NCI-H774 (cell line): ENCODE measurements at places on chromosomes 3 and 15.

GRCh38 chr3:124951511-124952281 lies 17.1 kb upstream of the MUC13 start:
- peak; percentile 41 for DNase-seq

DNA sequence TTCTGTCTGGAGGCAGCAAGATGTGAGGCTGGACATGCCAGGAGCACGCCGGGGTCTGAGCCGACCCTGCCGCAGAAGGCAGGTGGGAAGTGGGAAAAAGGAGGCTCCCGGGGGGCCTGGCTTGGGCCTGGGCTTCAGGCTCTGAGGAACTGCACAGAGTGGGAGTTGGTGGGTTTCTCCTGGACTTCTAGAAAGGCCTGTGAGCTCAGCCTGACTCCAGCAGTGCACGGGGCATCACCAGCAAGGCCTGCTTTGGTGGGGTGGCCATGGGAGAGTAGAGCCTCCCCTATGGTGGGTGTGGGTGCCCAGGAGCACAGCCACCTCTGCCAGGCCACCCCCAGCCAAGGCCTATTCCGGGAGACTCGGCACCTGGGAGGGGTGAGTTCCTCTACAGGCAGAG lies 18.1 kb upstream of the SLC41A3 start:
- DNase-seq, result no peak

- DNase-seq, result peak; percentile 0
Measured at GRCh38 chr3:139353920-139354556, 10.2 kb downstream of the MRPS22 start.

DNA sequence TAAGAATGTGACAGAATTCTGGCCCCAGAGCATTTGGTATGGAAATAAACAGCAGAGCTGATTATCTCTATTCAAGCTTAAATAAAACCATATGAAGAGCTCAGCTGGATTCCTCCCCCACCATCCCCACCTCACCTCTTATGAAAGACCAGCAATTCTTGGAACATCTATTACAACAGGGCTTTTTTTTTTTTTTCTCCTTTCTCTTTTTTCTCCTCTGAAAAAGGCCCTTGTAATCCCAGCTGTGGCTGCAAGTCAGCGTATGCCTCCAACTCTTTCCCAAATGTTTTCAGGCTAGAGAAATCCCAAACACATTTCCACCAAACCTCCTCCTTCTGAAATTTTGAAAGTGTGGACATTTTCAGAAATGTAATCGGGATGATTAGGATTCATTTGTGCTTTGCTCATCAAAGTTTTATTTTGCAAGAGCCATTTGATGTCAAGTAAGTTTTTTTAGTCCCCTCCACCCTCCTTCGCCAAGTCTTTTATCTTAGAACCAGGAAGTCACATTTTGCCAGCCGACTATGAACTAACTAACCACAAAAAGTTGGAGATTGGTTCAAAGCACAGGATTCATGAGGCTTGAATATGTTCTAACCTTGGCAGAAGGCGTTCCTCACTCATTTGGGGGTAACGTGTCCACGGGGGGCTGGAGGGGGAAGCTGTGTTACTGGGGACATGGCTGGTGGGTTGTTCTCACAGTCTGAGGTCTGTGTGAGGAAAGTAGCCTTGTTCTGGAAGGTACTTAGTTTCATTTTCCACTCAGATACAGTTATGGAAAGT lies 142.0 kb upstream of the PDZRN3 start:
- no peak for DNase-seq

DNA sequence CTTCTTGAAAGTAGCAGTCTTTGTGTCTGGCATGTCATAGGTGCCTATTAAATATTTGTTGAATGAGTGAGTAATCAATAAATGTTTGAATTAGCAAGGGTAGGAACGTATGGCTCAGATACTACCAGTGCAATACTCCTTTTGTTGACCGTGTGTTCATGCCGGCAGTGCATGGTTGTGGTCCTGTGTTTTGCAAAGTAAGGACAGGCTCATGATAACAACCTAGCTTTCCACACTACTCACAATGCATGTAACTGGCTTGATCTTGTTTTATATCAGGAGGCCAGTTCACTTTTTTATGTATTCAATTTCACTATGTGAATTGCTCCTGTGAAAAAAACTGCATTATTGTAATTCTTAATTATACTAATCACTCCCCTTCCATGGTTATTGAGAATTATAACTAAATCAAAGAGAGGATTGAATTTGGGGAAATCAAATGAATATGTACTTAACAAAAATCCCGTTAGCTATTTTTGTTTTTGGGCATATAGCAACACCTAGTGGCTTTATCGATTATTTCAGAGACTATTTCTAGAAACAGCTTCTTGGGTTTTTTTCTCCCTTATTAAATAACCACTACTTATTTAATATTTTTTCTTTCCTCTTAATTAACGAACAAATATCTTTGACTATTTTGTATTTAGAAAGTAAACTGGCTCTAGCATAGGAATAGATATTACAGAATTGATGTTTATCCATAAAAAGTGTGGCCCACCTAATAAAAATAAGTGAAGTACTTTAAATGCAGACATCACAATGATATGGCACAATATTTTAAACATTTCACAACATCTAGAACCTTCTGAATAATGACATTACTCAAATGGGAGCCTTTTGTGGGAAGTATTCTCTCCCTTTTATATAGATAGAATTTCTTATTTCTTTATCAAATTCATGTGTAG lies 218.5 kb downstream of the BBX start:
- no peak for DNase-seq

GRCh38 chr3:89402051-89402450 lies 294.6 kb downstream of the EPHA3 start:
- no peak for DNase-seq

- no peak for DNase-seq
Measured at GRCh38 chr15:40328176-40328575, 4.7 kb downstream of the INAFM2 start.

- no peak for DNase-seq
Measured at GRCh38 chr3:154992655-154993054, 87.5 kb upstream of the MME start.

GRCh38 chr3:115912372-115912771 lies 289.1 kb downstream of the GAP43 start:
- DNase-seq, result no peak

DNA sequence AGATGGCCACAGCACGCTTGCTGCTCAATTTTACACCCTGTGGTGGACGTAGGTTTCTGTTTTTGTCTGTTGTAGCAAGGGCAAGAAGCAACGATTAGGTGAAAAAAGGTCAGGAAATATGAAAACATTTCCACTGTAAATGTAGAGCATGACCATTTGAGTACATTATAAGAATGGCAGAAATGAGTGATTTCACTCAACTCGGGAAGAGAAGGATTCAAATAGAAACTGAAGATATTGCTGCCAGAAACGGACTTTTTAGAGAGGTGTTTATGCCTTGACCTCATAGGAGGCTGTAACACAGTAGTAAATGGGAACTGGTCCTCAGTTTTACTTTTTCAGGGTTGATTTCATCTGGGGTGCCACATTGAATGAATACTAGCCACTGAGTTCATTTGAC lies 33.1 kb upstream of the GASK1A start:
- no peak for DNase-seq

DNA sequence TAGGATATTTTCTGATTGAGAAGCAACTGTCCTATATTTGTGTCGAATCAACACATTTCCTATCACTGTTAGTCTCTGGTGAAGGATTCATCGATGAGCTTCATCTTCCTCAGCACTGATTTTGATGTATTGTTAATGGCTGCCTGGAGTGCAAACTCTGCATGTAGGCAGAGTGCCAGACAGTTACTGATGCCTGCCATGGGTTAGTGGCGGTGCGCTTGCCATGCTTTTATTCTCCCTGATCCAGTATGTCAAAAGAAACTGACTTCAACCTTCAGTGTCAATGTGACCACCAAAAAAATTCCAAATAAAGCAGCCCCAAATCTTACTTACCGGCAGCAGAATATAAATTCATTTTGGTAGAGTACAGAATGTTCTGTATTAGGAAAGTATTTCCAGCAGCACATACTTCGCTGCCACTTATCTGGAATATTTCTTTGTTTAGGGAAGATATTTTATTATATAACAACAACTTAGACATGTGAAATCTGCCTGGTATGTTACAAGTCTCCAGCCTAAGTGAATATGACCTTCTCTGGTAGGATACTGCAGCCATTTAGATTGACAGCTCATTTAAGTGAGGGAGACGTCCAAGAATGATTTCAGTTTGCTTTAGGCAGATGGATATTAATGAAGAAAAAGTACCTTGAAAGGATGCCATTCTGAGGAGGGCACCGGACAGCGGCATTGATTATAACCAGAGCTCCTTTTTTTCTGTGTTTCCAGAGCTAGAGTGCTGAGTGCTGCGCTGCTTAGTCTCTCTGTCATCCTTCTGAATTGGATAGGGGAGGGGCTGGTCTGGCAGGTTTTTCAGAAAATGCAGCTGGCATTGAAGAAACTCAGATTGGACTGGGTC lies 59.9 kb downstream of the ARHGEF26 start:
- DNase-seq, result peak; percentile 14

DNA sequence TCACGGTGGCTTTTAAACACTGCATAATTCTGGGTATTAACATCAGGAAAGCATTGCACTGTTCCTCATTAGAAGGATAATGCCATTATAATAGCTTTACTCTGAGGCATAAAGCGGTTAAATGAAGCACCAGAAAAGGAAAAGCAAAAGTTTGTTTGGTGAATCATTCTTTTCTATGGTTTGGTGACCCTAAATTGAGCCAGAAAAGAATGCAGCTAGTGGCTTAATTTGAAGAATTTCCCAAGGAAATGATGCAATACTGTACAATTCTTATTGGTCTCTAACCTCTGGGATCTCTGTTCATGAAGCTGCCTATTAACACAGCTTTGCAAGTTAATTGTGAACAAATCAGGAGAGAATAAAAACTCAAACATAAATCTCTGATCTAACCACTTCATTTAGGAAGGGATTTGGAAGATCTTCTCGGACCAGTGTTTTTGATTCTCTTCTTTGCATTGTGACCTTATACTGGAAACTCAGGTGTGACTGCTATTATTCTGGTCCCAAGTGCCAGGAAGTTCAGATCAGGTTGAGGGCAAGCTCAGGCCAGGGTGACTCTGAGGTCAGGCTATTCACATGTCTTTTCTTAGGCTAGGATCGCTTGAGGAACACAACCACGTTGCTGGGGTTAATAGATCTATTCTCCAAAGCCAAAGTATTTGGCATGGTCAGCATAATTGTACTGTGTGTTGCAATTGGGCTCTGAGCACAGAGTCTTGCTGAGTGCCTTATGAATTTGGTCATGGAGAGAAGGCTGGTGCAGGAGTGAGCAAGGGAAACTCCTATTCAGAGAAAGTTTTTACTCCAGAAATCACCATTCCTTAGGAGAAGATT lies 11.3 kb upstream of the DLG1 start:
- no peak for DNase-seq

DNA sequence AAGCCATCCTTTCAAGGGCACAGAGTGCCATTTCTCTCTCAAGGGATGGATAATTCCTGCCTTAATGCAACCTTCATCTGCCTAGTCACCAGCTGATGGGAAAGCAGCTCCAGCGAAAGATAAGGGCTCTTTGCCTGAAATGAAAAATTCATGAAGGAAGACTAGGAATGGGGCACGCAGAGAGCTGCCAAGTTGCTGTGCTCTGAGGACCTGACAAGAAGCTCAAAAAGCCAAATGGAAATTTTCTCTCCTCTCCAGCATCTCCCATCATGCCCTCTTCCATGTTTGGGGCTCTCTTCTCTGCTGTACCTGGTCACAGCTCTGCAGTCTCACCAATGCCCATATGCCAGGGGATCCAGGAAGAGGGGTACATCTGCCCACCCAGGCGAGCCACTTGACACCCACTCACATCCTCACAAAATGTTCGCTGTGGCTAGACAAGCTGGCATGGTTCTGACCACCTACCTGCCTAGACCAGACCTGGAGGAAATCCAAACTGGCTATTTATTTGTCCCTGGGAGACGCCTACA lies 29.3 kb upstream of the ABHD2 start:
- DNase-seq, result no peak

- no peak for DNase-seq
Measured at GRCh38 chr3:171415070-171415469, 45.1 kb downstream of the TNIK start.

DNA sequence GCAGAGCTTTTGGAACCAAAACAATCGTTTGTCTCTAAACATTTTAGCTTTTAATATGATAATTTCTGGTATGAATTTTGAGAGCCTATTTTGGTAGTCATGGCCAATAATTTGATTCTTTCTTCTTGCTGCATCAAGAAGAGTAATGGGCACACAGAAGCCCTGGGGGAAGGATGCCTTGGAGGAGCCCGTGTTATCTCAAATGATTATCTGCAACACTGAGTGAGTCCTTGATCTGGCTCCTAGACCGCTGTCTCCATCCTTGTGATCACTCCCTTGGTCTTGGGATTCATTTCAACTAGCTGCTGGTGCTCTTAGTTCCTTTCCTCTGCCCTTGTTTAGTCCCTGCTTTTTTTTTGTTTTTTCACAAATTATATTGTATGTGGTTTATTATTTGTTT lies 77.9 kb upstream of the CCNL1 start:
- DNase-seq, result no peak

- no peak for DNase-seq
Measured at GRCh38 chr3:186589121-186589520, 18.6 kb downstream of the DNAJB11 start.

GRCh38 chr15:75008221-75008625 lies 12.9 kb downstream of the SCAMP5 start:
- no peak for DNase-seq

DNA sequence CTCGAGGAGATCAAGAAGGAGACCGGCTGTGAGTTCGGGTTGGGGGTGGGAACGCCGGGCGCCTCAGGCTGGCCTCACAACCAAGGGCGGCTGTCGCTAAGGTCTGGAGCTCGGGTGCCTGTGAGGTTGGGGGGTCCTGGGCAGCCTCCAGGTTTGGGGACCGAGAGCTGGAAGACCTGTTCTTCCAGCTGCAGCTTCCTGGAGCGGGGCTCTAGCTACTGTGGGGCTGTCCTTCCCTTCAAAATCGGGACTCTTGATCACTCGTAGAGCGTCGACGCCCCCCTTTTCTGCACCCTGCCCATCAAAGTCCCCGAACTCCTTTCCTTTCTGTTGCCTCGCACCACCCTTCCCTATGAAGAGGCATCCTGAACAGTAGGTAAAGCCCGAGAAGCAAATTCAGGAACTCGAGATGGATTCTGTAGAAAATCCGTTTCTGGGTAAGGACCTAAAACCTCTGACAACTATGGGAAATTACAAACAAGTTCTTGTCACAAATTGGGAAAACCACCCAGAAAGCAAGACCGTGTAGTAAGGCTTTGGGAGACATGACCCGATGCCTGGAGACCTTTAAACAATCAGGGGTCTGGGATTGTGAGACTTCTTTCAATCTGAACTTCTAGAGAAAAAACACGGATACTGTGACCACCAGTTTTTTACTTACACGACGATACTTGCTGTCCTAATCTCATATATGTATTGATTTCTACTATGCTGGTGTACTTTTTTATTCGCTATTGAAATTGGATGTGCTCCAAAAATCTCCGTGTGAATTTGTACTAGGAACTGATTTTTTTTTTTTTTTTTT lies 556 bp downstream of the CHP1 start:
- no peak for DNase-seq

- DNase-seq, result no peak
Measured at GRCh38 chr3:51224843-51225242, 160.2 kb upstream of the MANF start.

- peak; percentile 25 for DNase-seq
Measured at GRCh38 chr15:33234020-33234461, 39.5 kb upstream of the FMN1 start.

- no peak for DNase-seq
Measured at GRCh38 chr3:173770011-173770410, 372.5 kb downstream of the NLGN1 start.
